ENCODE measurements at places on chromosomes 3 and 15.

- no peak for DNase-seq
Observed at GRCh38 chr3:61771976-61772375, 210.6 kb downstream of the PTPRG start.

DNA sequence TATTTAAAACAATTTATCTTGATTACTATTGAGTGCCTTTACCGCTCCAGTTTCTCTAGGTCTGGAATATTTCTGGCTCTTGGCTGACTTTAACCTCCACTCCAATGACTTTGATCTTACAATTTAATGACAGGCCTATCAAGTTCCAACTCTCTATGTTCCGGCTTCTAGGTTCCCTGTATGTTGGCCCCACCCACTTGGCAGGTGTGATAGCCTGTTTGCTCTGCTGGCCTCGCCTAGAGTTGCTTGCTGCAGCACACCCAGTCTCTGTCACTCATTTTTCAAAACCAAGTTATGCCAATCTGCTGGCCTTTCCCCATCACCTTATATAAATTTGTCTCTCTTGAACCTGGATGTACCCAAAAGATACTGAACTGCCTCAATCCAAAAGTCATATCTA, 428.0 kb downstream of the ROBO1 start:
- DNase-seq, result no peak

DNA sequence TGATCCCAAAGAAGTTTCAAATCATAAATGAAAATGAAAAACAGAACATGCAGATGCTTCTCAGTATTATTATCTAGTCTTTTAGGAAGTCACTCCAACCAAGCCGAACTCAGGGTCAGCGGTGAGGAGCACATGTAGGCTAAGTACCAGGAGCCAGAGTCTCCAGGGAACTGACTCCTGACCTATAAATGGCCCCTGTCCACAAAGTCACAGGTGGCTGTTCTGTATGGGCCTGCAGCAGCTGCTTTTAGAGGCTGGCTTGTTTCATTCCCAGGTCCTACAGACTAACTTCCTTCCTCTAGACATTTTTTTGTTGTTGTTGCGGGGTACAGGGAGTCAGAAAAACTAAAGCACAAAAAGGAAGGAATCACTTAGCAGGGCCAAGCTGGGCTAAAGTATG, 54.6 kb downstream of the DAPK2 start:
- DNase-seq, result no peak

DNA sequence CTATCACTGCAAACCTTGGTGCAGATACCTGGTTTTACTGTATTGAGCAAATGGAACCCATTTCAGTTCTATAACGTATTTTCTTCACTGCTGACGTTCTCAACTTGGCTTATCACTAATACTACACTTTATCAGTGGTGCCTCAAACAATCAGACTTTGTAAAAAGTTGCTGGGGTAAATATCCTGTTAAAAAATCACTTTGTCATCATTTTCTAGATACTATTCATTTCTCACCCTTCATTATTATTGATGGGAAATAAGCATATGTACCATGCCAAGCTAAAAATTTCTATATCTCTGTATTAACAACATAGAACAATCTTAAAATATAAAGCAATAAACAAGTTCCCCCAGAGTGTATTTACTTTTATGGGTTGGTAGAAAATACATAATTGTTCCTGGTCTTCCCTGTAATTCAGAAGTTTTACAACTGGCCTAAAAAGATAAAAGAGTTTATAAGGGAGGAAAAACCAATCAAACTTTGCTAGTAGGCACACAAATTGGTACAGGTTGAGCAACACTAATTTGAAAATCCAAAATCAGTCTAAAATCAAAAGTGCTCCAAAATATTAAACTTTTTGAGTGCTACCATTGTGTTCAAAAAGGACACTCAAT, 33.2 kb downstream of the CIP2A start:
- no peak for DNase-seq

- DNase-seq, result no peak
Observed at GRCh38 chr3:115156046-115156654, 9.1 kb upstream of the ZBTB20 start.

DNA sequence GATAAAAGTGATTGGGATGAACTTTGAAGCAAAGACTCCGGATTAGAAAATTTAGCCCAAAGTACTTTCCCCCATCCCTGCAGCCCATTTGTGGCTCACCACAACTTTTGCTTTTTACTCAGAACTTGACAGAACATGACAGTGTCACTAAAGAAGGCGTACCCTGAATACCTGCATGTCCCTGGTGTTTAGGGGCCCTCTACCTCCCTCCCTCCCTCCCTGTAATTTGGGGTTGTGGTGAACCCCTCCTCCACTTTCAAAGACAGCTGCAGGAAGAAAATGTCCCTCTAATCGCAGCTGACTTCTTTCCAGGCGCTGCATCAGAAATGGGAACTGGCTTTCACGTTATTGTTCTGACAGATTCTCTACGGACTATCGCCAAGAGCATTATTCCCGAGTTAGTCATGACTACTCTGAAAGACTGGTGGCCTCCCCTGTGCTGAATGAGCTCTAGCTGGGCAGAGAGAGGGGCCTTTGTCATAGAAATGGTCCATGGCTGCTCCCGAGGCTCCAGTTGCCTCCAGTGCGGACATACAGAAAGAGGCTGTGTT, 93.2 kb upstream of the ARHGEF3 start:
- DNase-seq, result no peak

DNA sequence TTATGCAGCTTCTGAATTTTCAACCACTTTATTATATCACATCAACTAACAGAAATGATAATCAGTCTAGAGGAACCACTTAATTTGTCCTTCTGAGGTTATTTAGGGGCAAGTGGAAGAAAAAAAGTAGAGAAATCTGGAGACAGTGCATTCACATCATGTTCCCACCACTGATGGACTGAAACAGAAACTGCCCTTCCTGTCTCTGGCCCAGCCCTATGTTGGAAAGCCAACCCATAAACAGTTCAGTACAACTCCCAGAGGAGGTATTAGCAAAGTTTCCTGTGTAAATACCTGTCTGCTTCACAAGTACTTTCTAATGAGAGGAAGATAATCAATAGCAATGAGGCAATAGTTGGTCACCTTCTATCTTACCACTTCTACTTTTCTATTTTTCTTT, 205.8 kb downstream of the SSR3 start:
- DNase-seq, result no peak

DNA sequence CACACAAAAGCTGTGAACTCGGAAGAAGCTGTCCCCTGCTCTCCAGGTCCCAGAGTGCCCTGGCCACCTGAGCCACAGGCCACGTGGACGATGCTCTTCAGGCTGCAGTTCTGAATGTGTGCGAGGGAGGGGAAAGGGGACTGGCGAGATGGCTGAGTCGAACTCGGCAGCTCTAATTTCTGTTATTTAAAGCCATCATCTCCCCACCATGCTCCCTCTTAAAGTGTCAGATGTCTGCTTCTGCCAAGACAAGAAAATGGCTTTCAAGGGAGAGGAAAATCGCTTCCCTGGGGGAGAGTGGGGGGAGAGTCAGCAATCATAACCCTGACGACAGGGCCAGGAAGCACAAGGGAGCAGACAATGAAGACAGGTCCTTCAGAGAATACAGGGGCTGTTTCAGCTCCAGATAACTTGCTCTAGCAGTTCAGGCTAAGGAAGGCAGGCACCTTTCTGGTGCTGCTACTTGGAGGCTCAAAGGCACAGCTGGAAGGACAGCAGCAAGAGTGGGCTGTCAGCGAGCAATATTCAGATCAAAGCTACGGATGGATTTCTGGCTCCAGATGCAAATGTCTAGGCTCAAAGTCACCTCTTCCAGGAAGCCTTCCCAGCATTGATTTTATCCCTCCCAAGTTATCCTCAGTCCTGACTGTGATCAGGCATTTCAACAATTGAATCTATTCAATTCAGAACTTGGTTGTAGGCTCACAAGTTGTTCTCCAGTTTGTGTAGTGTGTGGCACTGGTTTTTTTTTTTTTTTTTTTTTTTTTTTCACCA, 15.5 kb upstream of the CCDC33 start:
- DNase-seq, result no peak

DNA sequence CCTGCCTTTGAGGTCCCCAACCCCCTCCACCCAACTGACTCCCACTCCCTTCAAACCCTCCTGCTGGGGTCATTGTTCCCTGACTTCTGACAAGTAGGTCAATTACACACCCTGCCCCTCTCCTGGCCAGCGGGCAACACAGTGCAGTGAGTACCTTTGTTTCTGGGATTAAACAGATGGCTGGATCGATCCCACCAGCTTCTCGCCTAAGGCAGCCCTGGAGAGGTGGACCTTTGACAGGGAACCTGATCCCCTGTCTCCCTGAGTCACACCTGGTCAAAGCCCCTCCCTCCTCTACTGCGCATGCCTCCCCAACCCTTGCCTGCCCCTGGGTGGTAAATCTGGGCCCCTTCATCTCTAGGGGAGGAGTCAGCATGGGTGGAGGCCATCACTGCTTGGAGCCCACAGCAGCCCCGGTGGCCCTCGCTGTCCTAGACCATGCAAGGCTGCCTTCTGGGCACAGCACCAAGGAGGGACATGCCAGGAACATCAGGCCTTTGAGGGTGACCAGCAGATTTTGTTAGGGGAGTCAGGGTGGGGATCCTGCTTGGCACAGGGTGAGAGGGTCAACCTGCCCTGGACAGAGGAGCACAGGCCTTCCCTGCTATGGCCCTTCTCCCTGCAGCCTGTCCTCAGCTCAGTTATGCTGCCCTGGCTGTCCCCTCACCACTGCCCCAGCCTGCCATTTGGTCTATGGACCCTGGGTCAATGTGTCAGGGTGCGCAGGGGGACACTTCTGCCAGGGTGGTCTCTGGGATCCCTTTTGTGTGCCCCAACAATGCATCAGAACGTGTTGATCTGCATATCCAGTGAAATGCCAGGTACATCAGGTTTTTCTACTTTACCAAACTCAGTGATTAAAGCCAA, 9.8 kb upstream of the PRR23E start:
- DNase-seq, result no peak

- DNase-seq, result no peak
Observed at GRCh38 chr15:78808550-78808949, 2.7 kb downstream of the ADAMTS7 start.

GRCh38 chr15:78049691-78050440, 27.6 kb downstream of the TBC1D2B start:
- no peak for DNase-seq

DNA sequence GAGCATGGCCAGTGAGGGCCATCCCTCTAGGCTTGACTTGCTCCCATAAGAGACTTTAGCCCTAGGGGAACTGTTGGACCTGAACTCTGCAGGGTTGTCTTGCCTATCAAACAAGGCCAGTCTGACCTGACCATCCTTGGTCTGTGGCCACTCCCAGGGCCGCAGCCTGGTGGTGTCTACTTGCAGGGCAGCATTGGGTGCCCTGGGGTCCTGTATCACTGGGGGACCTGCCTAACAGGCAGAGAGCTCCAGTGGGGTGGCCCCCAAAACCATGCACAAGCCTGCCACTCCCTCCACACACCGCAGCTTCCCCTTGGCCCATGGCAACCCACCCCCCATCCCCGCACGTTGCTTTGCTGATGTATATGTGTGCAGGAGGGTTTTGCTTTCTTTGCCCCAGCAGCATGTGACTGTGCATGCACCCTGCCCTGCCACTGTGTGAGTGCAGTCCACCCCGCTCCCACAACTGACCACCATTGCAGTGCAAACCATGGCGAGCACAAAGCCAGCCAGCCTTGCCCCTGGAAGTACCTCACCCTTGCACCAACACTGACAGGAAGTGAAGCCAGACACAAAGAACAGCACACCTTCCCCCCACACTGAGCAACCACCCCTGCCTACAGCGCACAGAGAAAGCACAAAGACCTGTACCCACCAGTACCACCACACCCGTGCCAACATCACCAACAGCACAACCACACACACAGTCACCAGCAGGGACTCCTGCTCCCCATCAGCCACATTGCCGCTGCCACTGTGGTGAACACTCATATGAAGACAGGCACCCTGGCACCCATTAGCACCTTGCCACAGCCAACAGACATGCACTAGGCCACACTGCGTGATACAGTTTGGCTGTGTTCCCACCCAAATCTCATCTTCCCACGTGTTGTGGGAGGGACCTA, 88.8 kb downstream of the SENP7 start:
- DNase-seq, result no peak

DNA sequence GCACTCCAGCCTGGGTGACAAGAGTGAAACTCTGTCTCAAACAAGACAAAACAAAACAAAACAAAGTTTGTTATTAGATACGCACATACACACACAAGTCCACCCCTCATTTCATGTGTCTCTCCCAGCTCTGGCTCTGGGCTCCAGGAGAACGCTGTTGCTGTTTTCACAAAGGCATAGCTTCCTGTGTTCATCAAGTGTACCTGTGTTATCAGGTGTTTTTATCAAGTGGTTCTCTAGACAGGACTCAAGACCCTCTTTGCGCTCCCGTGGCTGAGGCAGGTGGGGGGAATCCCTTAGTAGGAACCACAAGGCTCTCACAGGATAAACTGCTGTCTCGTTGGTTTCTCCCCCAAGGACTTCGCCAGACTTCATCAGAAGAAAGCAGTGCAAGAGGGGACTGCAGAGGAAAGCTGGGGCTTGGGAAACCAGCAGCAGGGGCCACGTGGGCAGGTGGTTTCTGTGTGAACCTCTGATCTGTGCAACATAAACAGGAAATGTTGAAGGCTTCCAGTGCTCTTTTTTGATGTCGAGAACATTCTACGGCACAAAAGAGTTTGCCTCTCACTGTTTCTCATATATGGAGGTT, 6.9 kb upstream of the PPP1R2 start:
- no peak for DNase-seq

- no peak for DNase-seq
Observed at GRCh38 chr3:33658991-33659848, 58.8 kb downstream of the CLASP2 start.

DNA sequence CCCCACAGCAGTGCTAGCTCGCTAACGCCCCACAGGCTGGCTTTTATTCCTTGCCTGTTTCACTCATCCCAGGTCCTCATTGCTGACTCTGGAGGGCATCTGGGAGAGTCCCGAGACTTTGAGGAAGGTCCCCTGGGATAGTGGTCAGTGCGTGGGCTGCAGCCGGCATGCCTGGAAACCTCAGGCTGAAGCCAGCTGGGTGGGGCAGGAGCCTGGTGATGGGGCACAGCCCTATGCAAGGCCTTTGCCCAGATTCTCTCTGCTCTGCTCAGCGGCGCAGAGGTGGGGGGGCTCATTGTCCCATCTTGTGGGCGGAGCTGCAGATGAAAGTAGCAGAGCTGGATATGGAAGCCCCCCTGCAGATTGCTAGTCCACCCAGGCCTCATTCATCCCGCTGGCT, 55.7 kb upstream of the SMAD6 start:
- no peak for DNase-seq

GRCh38 chr3:54294214-54294613, 171.9 kb downstream of the CACNA2D3 start:
- no peak for DNase-seq

GRCh38 chr15:67185621-67186225, 68.7 kb downstream of the AAGAB start:
- no peak for DNase-seq

DNA sequence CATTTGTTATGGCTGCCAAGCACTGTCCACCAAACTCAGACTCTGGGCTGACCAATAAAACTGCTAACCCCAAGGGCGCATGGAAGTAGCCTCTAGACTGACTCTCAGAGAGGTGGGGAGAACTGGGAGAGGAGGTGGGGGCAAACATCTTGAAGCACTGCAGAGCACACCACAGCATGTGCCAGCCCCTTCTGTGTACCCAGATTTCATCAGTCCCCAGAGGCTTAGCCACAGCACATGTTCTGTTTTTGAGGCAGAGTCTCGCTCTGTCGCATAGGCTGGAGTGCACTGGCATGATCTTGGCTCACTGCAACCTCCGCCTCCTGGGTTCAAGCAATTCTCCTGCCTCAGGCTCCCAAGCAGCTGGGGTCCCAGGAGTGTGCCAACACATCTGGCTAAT, 119.5 kb upstream of the SPATA12 start:
- DNase-seq, result no peak

Data from esophagus squamous epithelium (tissue), 5 donors.